Neural crest cell (in vitro differentiated cells): ENCODE measurements at places on chromosomes 6 and 20. TPM values are rescaled to one million over a fixed set of nuclear protein-coding genes. Genes with fewer than 3 reads are reported as not detected.

DNA sequence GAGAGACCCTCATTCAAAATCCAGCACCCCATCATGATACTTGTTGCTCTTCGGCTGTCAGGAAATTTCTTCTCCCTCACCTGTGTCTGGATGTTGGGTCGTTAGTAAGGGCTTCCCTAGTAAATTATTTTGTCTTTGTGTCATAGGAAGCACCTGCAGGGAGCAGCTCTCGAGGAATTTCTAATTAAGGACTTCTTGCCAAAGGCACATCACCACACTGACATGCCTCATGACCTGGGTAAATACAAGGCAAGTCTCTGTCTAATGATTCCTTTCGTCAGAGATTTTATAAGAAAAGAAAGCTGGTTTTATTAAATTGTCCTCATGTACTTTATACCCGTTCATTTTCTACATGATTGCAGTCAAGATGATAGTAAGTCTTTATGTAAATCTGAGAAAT is at the start of gene NOX3:
TSS of gene NOX3 (minus strand) at position 74 of the 400 bp plus-strand sequence. CDS start at position 35, 39 bp downstream.
- H3K27me3 ChIP-seq = no peaks in the 10 kb centered on the region
- H3K4me3 ChIP-seq = no peak within 1 kb of the TSS
- H3K4me1 ChIP-seq = no peaks in the 10 kb centered on the region
- no peak for DNase-seq

GRCh38 chr6:105345506-105345905 is 57.4 kb downstream of the PREP start:
- peaks cover 14% of the 10 kb centered on the region for H3K4me1 ChIP-seq
- H3K4me3 ChIP-seq = no peak overlapping the region
- DNase-seq = no peak

DNA sequence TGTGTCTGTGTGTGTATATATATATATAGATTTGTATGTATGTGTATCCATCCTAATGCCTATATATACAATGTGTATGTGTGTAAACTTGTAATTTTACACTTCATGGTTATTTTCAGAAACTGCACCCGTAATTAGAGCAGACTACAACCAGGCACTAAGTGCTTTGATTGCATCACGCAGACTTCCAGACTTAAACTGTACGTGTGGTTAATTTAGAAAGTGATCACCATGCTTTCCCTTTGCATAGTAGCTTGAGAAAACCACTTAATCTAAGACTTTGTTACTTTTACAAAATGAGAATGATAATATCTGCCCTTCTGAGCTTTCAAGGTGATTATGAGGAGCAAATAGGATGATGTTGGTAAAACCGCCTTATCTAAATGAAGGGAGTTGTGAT is 50.1 kb upstream of the E2F3 start:
- no peaks in the 10 kb centered on the region for H3K27me3 ChIP-seq
- DNase-seq = no peak
- H3K27ac ChIP-seq = no peak overlapping the region
- no peaks in the 10 kb centered on the region for H3K36me3 ChIP-seq

- H3K4me1 ChIP-seq = peaks cover 27% of the 10 kb centered on the region
- H3K27ac ChIP-seq = no peak overlapping the region
- no peaks in the 10 kb centered on the region for H3K27me3 ChIP-seq
- H3K36me3 ChIP-seq = no peaks in the 10 kb centered on the region
- no peak overlapping the region for H3K4me3 ChIP-seq
- no peak for DNase-seq
Observed at GRCh38 chr20:50522053-50522674, 12.0 kb downstream of the PTPN1 start.

The KIF25 gene
- 0.72 and 1.0 TPM in 2 replicates for total RNA-seq

The RIPPLY2 gene
- 0.66 and 0.72 TPM in 2 replicates for total RNA-seq

DNA sequence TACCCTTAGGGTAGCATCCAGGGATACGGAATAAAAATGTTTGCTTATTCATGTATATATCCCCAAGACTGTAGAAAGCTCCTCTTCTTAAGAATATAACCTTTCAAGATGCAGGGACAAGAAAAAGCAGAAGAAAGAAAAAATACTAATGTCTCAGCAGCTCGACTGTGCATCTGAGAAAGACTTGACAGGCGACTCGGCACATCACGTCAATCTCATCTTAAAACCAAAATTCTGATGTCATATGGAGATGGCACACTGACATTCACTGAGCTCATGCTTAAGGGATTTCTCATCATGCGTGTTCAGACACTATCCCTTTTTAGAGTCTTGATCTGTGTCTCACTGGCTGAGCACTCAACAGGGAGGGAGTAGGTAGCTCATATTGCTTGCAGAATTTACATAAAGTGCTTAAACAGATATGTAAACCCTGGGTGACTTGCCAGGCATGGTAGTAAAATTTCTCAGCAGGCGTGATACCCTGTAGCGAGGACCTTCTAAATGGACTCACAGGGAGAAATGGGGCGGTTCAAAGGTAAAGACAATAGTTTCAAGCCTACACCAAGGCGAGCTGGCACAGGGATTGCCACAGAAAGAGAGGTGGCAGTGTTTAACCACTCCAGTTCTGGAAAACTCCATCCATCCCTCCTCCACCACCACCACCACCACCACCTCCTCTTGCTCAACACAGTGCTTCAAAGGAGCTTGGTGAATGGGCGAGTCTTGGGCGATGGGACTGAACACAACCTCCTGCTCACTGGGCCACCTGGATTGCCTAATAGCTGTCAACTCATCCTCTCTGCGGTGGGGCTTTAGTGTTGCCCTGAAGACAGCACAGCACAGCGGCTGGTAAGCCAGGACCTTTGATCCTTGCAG is 330.5 kb downstream of the TFAP2A start:
- no peaks in the 10 kb centered on the region for H3K27me3 ChIP-seq
- no peak for DNase-seq
- H3K27ac ChIP-seq = no peak overlapping the region
- no peaks in the 10 kb centered on the region for H3K36me3 ChIP-seq

The SPATA25 gene
- total RNA-seq = 0.41 and 2.2 TPM in 2 replicates
